Suppressor macrophage treated with lipopolysaccharide for 1 hour (primary cell): ENCODE measurements at places on chromosomes 7 and 10.

DNA sequence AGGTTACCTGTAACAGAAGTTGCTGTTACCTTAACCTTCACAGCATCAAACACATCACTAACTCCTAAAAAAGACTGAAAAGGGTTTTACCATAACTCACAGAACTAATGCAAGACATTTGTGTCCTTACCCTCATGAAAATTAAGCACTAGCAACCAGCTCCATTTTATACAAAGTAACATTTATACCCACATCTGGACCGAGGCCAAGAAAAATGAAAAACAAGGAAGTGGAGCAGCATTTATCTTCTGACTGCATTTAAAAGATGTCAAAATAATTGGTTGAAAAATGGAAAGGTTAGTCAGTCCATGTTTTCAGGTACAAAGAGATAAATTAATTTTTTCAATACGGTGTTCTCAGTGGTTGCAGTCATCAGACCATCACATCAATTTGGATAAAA lies 3.1 kb upstream of the RBP4 start:
- DNase-seq = no peak

GRCh38 chr10:90871279-90871765 lies 452 bp upstream of the RPP30 start:
- peak; percentile 64 for DNase-seq

DNA sequence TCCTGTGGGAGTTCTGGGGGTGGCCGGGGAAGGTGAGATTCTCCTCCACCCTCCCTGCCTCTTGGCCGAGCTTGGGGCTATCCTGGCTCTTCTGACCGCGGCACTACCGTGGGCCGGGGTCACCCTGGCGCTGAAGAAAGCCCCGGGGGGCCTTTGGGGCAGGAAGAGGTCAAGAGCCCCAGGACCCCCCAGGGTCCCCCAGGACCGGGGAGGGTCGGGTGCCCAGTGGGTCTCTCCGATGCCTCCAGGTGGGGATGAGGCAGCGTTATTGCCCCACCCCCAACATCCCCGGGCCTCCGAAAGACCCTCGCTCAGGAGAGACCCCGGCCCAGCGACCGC lies 439 bp upstream of the KNDC1 start:
- no peak for DNase-seq

DNA sequence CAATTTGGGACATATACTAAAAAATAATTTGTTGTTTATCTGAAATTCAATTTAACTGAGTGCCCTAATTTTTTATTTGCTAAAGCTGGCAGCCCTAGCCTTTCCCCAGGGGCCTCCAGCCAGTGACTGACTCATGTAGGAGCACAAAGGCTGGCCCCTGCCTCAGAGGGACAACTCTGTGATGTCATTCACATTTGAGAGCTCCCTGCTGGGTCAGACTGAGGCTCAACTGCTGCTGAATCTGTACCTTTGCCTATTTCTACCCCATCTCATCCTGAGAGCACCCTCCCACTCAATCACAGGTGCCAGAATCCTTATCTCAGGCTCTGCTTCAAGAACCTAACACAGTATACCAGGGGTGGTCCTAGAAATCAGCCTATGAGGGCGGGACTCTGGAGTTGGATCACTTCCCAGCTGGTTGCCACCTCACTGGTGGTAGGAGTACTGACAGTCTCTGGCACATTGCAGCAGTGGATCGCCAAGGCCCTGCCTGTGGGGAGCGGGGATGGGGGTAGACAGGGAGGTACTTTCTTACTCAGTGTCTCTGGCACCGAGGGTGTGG lies 11.6 kb downstream of the GCK start:
- DNase-seq = no peak

GRCh38 chr10:71433768-71434744 lies 37.3 kb downstream of the CDH23 start:
- DNase-seq = no peak

- DNase-seq = peak; percentile 76
Observed at GRCh38 chr10:44927352-44927751, 16.2 kb downstream of the TMEM72 start.

- no peak for DNase-seq
Observed at GRCh38 chr10:51972733-51973346, 273.4 kb upstream of the CSTF2T start.

DNA sequence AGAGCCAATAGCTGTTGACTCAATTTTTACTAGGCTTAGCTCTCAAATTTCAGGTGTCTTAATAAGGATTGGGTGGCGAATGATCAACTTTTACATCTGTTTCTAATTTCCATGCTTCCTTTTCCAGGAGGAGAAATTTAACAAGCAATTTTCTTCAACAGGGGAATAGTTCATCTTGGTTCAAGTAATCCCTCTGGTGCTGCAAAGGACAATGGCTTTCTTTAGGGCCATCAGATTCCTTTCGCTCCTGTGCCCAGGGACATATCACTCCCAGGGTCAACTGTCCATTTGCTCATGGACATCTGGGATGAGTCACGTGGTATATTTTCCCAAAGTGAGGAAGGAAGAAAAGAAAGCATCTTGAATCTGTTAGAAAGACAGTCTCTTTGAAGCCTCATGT lies 313.3 kb downstream of the FRMD4A start:
- no peak for DNase-seq

GRCh38 chr10:77359287-77359691 lies 278.3 kb downstream of the KCNMA1 start:
- no peak for DNase-seq

- DNase-seq = no peak
Observed at GRCh38 chr7:117084286-117084685, 131.0 kb downstream of the ST7 start.

GRCh38 chr7:4645246-4645645 lies 36.8 kb upstream of the FOXK1 start:
- no peak for DNase-seq

- DNase-seq = no peak
Observed at GRCh38 chr10:3711918-3712317, 73.1 kb downstream of the KLF6 start.

- DNase-seq = no peak
Observed at GRCh38 chr10:110461530-110461929, 36.2 kb upstream of the DUSP5 start.

GRCh38 chr10:48194830-48195229 lies 79.7 kb downstream of the FRMPD2 start:
- DNase-seq = no peak

DNA sequence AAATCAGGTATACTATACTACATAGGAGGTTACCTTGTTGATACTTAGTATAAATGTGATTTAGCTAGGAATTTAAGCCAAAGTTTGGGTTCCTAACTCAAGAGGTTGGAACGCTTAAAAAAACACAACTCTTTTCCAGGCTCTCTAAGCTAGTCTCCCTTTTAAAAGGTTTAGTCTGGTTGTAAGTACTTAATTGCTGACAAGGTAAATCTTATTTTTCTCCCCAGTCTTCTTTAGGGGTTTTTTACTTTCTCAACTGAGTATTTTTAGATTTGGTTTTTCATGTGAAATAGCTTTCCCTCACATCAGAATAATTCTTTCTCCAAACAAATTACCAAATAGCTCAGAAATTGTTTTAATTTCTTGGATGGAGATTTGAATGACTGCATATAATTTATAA lies 20.8 kb upstream of the CTTNBP2 start:
- DNase-seq = no peak

DNA sequence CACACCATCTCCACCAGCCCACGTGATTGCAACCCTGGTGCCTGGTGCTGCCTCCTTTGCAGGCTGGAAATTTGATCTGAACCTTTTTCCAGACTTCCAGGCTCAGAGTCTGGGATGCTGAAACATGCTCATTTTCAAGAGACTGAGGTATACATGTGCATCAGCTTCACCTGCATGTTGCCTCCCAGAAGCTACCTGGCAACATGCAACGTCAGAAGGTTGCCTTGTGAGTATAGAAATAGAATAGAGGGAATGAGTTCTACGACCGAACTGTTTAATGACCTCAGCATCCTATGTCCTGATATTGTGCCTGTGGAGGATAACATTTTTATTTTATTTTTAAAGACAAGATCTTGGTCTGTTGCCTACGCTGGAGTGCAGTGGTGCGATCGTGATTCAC lies 1.9 kb upstream of the ZNF212 start:
- no peak for DNase-seq
